CD4-positive, alpha-beta T cell treated with Interleukin-17A for 1 hour (primary cell): ENCODE measurements at places on chromosomes 5 and 9.
A peak's percentile ranks its signal among the peaks of the same experiment; 100 is the strongest.

GRCh38 chr5:110754181-110754580 lies 15.4 kb downstream of the SLC25A46 start:
- no peak for DNase-seq

- DNase-seq, result no peak
These were observed 235.8 kb downstream of the KCTD16 start for GRCh38 chr5:144406442-144406841.

- DNase-seq, result no peak
These were observed 257.9 kb downstream of the MAN2A1 start for GRCh38 chr5:109947667-109948066.

- no peak for DNase-seq
These were observed 1067.8 kb upstream of the EDIL3 start for GRCh38 chr5:85452322-85453025.

DNA sequence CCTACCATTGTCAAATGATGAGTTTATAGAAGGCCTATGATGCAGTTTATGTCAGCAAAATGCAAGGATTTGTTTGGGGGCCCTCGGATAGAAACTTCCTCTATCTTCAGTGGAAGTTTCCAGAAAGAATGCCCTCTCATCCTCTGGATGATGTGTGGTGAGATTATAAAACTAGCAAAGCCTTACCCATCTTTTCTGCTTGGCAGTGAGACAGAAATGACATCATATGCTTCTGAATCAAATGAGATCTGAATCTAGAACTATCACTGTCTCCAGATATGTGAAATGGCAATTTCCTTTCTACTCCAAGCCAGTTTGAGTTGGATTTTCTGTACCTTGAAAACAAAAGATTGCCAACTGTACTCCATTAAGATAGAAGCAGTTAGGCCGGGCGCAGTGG lies 60.4 kb upstream of the CKMT2 start:
- no peak for DNase-seq

DNA sequence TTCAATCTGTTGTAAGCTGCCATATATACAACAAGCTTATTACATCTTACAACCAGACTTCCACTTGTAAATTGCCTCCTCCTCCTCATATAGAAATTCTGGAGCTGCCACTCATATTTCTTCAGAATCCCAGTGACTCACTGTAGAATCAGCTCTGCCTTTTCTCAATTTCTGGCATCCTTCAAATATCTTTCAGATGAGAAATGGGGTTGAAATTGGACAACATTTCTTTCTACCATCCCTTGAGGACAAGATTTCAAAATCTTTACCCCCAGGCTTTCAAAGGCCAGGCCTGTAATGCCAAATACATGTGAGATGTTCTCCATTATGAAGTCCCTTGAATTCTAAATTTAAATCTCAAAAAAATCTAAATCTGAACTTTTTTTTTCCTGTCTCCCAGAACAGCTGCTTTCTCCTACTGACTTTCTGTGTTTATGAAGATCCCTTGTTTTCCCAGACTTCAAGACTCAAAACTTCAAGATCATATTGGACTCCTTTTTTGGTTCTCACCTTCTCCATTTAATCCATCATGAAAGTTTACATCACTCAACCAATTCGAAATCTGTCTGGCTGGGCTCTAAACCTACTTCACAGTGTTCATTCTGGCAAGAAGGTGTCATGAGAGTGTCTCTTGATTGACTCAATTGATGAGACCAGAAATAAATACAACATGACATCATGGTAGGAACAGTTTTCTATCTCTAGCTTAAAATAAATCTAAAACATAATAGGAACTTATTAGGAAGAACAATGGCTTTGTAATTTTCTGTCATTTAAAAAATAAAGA lies 109.8 kb downstream of the HMHB1 start:
- DNase-seq, result no peak

DNA sequence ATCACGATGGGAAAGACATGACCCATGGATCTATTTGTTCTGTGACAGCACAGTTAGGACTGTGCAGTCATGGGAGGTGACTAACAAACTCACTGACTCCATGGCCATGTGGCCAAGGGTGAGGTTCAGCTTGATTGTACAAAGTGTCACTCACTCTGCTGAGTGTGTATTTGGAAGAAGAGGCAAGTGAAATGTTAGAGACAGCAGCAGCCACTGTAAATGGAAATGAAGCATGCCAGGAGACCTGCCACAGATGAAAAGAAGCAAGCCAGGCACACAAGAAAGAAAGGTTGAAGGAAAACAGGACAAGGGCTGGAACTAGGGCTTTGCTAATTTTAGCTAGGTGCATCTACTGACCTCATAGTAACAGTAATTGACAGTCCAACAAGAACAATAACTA lies 42.7 kb upstream of the PALM2AKAP2 start:
- DNase-seq, result no peak

GRCh38 chr5:1733369-1733768 lies 66.3 kb downstream of the MRPL36 start:
- DNase-seq, result no peak

DNA sequence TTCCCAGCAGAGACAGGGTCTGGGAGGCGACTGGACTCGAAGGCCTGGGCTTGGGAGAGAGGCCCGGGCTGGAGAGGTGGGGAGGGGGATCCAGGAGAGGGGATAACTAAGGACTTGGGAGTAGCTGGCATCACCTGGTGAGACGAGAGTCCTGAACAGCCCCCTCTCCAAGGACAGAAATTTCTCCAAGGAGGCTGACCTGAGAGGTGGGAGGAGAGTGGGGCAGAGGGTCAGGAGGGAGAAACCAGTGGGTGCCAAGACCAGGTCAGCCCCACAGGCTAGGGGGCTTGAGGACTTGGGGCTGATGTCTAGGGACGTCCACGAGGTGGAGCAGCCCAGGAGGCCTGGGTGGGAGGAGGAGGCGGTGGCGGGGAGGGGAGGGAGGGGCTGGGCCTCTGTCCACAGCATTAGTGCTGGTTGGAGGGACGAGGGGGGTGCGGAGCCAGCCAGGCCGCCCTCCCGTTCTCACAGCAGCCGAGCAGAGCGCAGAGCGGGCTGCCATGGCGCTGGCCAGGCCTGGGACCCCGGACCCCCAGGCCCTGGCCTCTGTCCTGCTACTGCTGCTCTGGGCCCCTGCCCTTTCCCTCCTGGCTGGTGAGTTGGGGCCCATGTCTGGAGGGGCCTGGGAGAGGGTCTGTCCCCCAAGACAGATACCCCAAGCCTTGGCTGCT lies at the start of gene CRB2:
TSS of gene CRB2 (plus strand) at position 437 of the 671 bp plus-strand sequence. CDS start at position 501, 64 bp downstream.
- no peak for DNase-seq

GRCh38 chr5:35230038-35230611 lies at the start of gene PRLR:
PRLR (minus strand) TSS chr5:35230487; CDS start chr5:35089620, 140,867 bp downstream.
- DNase-seq, result no peak

GRCh38 chr5:17406423-17406838 lies 91.6 kb upstream of the TAF11L2 start:
- DNase-seq, result no peak

- no peak for DNase-seq
These were observed 32.9 kb downstream of the ANKH start for GRCh38 chr5:14838396-14839319.

DNA sequence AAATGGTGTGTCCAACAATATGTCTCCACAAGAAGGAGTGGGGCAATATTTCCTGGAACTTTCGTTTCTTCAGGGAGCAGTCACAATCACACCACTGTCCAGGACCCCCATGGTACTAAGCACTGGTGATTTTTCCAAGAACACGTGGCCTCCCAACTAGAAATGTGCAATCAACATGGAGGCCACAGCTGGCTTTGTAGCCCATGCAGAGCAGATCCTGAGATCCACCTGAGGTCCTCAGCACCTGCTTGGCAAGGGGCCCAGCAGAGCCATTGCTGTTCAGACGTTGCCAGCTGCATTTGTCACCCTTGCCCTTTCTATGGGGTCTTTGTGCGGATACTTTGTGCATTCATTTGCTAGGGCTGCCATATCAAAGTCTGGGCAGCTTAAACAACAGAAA lies 334.5 kb upstream of the IRX4 start:
- DNase-seq, result no peak

GRCh38 chr5:133111299-133111698 lies 59.5 kb downstream of the HSPA4 start:
- peak; percentile 75 for DNase-seq

GRCh38 chr9:136077491-136077890 lies 17.6 kb downstream of the NACC2 start:
- DNase-seq, result no peak

DNA sequence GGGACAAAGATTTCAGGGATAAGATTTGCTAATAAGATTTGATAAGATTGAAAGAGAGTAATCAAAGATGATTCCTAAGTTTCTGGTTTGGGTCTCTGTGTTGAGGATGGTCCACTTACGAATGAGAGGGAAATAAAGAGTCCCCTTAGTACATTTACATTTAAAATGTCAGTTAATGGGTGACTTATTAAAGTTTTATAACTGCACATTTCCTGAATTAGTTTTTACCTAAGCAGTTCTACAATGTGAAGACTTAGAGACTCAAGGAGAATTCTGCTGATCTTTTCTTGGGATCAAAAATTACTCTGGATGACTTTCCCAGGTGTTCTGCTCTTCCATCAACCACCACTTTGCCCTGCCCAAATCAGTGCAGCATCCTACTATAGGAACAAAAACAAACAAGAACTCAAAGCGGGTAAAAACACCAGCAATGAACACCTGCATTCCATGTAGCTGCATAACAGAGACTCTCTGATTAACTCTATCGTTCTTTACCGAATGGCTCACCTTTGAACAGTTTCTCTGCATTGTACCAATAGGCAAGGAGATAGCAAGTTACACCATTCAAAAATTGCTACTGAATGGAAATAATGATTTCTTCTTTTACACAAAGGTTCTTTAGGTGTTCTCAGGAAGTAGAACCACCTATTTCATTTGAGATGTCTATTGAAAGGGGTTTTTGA lies 65.3 kb downstream of the PRLR start:
- no peak for DNase-seq

DNA sequence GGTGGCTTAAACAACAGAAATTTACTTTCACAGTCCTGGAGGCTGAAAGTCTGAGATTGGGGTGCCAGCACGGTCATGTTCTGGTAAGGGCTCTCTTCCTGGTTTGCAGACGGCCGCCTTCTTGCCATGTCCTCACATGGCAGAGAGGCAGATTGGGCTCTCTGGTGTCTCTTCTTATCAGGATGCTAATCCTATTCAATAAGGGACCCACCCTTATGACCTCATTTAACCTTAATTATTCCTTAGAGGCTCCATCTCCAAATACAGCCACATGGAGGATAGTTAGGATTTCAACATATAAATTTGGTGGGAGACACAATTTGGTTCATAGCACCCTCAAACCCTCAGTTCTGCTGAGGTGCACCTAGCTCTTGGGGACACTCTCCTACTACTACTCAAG lies 180.4 kb downstream of the DAB2IP start:
- DNase-seq, result no peak

DNA sequence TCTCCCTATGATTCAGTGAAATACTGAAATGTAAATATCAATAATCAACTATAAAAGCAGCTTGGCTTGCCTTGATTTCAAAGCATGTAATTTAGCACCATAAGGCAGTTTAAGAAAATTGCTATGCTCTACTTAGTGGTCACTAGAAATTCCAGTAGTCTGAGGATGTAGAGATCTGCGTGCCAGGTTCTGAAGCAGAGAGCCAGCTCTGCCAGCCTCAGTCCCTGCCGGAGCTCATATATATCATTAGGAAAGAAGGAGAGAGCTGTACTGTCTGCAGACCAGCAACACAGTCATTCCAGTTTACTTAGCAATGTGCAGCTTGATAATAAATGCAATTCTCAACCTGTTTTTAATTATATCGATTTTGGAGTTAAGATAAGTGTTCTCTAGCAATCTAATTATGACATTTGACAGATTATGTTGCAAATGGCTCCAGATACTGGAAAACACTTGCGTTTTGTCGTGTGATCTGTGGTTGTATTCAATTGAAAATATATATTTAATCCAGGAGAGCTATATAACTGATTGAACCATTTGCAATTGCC lies 540.5 kb downstream of the CTNND2 start:
- no peak for DNase-seq

- DNase-seq, result no peak
These were observed 205.8 kb downstream of the SEMA5A start for GRCh38 chr5:9340085-9340484.

GRCh38 chr5:82635561-82636288 lies 357.6 kb upstream of the RPS23 start:
- no peak for DNase-seq

DNA sequence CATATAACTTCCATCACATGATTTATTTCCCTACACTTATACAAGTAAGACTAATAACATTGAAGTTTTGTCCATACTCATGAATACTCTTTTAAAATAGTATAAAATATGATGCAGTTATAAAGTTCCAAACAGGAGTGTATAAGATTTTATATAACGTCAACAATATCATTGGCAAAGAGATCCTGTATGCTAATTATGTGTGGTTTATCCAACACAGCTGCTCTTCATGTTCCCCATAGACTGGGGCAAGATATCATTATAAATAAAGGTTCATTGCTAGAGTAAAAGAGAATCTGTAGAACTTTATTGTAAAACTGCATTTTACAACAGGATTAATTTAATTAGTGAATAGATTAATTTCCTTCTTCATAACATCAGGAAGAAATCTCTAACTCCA lies 16.9 kb downstream of the CDH9 start:
- no peak for DNase-seq

DNA sequence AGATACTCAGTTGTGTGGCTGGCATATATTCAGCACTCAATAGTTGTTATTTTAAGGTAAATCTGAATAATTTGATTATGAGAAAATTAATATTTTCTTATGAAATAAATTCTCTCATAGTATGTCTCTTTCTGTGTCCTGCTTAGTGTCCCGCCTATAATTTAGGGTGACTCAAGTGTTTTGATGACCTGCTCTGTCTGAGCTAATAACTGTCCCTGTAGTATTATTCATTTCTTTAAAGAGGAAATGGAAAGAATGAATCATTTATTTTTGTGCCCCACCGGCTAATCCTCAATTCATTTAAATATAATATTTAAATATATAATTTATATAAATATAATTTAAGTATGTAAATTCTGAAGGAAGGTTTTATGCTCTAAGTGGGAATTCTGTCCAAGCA lies 4.1 kb downstream of the SLC1A1 start:
- no peak for DNase-seq

GRCh38 chr9:130905125-130905901 lies 8.7 kb upstream of the QRFP start:
- no peak for DNase-seq

- no peak for DNase-seq
These were observed 229.9 kb downstream of the PIK3R1 start for GRCh38 chr5:68445257-68446069.

DNA sequence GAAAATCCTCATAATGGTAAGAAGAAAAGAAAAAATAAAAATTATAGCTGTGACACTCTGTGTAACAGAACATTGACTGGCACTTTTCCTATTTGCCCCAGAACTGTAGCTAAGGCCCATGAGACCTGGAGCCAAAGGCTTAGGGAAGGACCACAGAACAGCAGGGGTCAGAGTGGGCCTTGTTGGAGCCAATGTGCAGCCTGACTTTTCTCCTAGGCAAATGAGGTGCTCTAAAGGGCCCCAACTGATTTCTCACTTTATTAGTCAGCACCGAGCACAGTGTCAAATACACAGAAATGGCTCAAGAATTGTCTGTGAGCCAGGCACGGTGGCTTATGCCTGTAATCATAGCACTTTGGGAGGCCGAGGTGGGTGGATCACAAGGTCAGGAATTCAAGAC lies 4.0 kb upstream of the MEGF9 start:
- DNase-seq, result no peak

GRCh38 chr9:137878146-137878941 lies 762 bp downstream of the CACNA1B start:
- DNase-seq, result no peak

- no peak for DNase-seq
These were observed 27.2 kb downstream of the SLC35A4 start for GRCh38 chr5:140591747-140592372.
